EL (cell line): ENCODE measurements at places on chromosomes 7 and 10.

DNA sequence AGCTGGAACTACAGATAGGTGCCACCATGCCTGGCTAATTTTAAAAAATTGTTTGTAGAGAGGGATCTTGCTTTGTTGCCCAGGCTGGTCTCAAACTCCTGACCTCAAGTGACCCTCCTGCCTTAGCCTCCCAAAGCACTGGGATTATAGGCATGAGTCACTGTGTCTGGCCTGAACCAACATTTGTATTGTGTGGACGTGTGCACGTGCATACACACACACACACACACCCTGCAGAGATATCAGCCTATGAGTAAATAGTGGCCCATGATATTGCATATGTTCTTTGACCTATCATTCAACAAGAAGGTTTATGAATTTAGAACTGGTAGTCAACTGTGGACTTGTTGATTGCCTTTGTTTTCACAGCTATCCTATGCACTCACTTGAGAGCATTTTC is 161.6 kb downstream of the BAMBI start:
- peak; percentile 56 for DNase-seq

GRCh38 chr7:1709281-1709680 is 39.2 kb downstream of the ELFN1 start:
- DNase-seq, result no peak

- peak; percentile 13 for DNase-seq
Observed at GRCh38 chr7:149007611-149008010, 20.7 kb downstream of the PDIA4 start.

GRCh38 chr10:80453842-80454512 is at the start of gene TSPAN14:
Gene TSPAN14, plus strand, starts transcription at chr10:80454310. Its CDS starts 34,924 bp downstream, at chr10:80489234.
- peak; percentile 83 for DNase-seq

- DNase-seq, result no peak
Observed at GRCh38 chr10:127874671-127875448, 17.9 kb downstream of the CLRN3 start.

DNA sequence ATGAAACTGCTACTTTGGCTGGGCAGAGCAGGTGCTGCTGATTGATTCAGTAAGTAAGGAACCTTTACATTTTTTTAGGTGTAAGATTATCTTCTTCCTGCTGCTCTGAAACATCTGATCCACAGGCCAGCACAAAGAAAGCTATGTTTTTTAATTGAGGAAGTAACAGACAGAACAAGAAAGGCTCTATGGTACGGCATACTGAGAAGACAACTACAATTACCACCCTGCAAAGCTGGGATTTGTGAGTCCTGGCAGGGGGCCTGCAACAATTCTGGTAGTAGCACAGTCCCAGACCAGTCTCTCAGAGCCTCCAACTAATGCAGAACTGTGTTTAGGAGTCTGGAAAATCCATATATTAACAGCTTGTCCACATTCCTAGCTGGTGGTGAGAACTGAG is 103.0 kb upstream of the LRRTM3 start:
- no peak for DNase-seq

GRCh38 chr10:87913156-87913921 is 49.9 kb downstream of the PTEN start:
- DNase-seq, result no peak

- DNase-seq, result peak; percentile 43
Observed at GRCh38 chr10:14879124-14879927, 660 bp downstream of the SUV39H2 start.

DNA sequence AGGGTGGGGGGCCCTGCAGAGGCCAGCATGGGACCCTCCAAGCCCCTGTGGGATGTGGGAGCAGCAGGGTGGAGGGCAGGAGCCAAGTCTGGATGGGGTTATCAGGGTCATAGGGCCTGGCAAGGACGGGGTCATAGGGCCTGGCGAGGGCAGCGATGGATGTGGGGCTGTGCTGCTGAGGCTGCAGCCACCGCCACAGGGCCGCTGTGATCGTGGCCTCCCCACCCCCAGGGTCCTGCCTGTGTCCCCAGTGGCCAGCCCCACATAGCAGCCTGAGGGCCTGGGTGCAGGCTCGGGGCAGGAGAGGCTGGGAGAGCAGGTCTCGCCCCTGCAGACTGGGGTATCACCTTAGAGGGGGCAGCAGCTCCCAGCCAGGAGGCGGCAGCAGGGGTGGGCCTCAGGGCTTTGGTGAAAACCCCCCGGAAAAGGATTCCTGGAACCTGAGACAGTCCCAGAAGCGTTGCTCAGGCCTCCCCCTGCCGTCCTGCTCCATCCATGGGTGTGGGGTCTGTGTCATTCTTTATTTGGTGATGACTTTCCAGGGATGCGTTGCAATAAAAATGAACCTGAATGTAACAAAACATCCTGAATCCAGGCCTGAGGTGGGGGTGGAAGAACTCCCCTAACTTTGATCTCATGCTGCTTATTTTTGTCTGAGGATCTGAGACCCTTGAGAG is 107.3 kb upstream of the SHH start:
- no peak for DNase-seq

DNA sequence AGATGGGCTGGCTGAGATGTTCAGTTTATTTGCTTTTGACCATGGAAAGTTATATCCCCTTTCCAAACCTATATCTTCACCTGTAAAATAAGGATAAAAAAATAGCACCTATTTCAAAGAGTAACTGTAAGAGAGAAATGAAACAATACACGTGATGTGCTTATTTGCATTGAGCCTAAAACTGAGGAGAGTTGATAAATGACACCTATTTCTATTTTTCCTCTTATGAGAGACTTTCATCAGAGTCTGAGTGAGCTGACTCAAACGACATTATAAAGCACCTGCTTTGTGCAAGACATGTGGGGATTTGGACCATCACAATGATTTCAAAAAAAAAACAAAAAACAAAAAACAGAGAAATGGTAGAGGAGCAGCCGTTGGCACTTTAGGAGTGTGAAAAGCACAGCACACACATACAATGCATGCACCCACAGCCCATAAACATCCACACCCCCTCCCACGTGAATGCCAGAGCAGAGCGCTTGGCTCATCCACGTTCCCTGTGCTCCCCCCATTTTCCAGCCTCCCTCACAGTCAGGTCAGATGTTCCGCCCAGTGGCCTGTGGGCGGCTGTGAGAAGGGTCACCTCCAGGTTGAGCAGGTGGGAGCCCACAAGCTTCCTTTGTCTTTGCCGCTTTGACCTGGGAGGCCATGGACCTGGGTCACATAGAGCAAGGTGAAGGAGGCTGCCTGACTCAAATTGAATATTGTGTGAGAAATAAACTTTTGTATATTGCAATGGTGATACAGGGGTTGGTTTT is 253.2 kb upstream of the ZNF32 start:
- DNase-seq, result no peak

GRCh38 chr10:75663947-75664664 is 232.7 kb downstream of the LRMDA start:
- no peak for DNase-seq

DNA sequence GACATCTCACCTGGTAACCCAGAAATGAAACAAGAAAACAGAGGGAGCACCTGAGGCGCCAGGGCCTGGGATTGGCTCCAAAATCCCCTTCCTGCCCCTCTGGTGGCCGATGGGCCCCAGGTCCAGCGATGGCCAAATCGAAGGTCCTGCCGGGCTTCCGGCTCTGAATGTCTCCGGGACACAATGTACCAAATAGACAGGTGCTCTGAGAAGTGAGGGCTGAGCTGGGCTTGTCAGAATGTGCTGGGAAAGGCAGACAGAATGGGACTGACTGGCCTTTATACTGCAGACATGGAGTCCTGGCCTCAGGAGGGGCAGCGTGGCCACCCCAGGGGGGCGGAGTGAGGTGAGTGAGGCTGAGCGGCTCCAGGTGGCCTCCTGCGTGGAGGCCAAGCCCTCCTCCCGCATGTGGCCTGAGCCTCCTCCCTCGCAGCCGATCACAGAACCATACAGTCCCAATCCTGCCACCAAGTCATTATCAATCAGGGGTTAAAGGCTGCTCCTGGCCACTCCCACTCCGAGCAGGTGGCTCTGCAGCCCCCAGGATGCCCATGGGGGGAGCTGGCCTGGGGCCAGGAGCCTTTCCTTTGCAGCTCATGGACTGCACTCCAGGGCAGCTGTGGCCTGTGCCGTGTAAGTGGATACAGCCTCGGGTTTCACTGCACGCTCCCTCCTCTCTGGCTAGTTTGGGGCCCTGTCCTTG is 185.5 kb downstream of the ADARB2 start:
- DNase-seq, result no peak

GRCh38 chr10:29517352-29517923 is 117.3 kb downstream of the SVIL start:
- peak; percentile 47 for DNase-seq

- peak; percentile 79 for DNase-seq
Observed at GRCh38 chr7:93307131-93307660, 75.0 kb downstream of the VPS50 start.

- DNase-seq, result no peak
Observed at GRCh38 chr10:51204701-51205100, 130.4 kb downstream of the PRKG1 start.

GRCh38 chr10:128422190-128422589 is 296.0 kb upstream of the MKI67 start:
- DNase-seq, result no peak

GRCh38 chr10:15483215-15484075 is 112.4 kb upstream of the FAM171A1 start:
- DNase-seq, result no peak

DNA sequence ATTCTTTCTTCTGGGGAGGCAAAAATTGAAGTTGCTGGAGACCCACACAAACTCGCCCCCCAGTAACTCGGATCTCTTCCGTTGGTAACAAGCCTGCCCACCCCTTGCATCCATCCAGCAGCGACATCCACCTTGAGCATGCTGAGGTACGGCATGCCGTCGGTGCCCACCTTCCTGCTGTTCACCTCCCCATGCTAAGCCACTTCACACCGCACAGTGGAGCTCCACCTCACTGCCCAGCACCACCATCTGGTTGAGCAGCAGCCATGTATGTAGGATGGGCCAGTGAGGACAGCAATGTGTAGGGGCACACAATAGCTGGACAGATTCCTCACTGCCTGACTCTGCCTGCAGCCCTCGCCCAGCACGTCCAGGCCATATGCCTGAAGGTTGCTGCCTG is 138.1 kb upstream of the ZNF92 start:
- DNase-seq, result no peak

DNA sequence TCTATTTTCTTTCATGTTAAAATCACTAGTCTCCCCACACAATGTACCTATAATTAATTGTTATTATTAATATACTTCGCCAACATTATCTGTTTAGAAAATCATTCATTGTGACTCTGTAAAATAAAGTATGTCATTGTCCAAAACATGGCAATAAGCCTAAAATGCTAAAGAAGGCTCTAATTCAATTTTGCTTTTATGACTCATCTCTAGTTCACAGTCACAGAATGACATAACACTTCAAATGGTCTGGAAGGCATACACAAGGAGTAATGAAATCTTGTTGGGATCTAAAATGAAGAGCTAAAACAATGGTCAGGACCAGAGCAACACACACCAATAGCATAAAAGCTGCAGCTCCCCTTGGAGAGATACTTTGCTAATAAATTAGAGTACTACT is 505.8 kb downstream of the GPAM start:
- DNase-seq, result no peak

- DNase-seq, result no peak
Observed at GRCh38 chr7:140581411-140581810, 59.2 kb downstream of the DENND2A start.

- no peak for DNase-seq
Observed at GRCh38 chr10:130756651-130757050, 554.9 kb downstream of the TCERG1L start.

DNA sequence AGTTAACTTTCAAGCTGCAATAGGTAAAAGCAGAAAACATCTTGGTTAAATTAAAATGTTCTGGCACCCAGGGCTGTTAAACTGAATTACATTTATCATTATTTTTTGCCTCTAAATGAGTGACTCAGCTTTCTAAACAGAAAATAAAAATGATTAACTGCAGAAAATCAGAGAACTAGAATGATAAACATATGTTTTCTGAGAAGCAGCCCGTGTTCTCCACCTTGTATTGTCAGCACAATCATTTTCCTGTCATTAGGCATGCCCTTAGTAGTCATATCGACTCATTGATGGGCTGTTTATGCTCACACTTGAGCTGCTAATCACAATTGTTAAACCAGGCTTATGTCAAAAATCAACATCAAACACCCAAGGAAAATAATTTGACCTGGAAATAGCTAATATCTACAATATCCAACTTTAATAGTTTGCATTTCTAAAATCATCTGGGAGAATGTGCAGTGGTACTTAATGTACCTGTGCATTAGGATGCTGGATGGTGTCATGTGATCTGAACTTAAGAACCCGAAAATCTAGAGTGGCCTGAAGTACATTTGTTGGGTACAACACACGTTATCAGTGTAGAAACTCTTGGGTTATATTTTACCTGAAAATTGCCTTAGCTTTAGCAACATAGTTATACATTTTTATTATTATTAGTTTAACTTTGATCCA is 2.3 kb downstream of the MDFIC start:
- no peak for DNase-seq

- DNase-seq, result no peak
Observed at GRCh38 chr10:37632641-37633040, 224.8 kb downstream of the ZNF248 start.

GRCh38 chr10:90930070-90930837 is 9.4 kb upstream of the ANKRD1 start:
- peak; percentile 88 for DNase-seq

- DNase-seq, result no peak
Observed at GRCh38 chr7:139798892-139799291, 21.1 kb upstream of the HIPK2 start.
